ENCODE measurements at places on chromosomes 3 and 15.

DNA sequence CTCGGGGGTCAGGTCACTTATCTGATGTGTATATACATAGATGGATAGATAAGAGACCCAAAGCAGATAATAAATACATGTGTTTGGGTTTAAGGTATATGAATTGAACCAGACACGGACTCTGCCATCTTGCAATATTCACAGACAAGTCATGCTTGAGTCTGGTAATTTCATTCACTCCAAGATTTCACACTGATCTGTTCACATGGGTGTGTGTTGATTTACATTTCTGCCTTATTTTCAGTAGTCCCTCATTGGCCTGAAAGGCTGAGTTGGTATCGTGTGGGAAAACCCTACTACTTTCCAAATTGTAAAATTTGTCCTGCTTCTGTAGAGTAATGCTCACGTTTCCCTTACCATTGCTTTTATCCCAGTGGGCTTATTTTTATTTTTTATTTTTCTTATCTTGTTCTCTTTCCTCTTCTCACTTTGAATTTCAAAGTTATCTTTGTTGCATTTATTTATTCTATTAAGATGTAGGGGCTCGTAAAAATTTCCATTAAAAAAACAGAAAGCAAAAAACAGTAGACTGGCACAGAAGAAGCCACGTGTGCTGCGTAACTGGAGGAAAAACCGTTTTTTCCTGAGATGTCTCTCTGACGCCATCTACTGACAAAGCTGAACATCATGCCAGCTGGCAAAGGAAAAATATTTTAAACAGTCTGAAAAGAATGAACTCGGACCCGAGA lies 10.8 kb upstream of the MFSD1 start:
- no peak for DNase-seq

- no peak for DNase-seq
Observed at GRCh38 chr3:194100856-194101390, 35.0 kb upstream of the HES1 start.

- peak; percentile 63 for DNase-seq
Observed at GRCh38 chr15:99473981-99474906, 91.5 kb upstream of the MEF2A start.

- DNase-seq, result no peak
Observed at GRCh38 chr15:38253351-38253781, 730 bp downstream of the SPRED1 start.

DNA sequence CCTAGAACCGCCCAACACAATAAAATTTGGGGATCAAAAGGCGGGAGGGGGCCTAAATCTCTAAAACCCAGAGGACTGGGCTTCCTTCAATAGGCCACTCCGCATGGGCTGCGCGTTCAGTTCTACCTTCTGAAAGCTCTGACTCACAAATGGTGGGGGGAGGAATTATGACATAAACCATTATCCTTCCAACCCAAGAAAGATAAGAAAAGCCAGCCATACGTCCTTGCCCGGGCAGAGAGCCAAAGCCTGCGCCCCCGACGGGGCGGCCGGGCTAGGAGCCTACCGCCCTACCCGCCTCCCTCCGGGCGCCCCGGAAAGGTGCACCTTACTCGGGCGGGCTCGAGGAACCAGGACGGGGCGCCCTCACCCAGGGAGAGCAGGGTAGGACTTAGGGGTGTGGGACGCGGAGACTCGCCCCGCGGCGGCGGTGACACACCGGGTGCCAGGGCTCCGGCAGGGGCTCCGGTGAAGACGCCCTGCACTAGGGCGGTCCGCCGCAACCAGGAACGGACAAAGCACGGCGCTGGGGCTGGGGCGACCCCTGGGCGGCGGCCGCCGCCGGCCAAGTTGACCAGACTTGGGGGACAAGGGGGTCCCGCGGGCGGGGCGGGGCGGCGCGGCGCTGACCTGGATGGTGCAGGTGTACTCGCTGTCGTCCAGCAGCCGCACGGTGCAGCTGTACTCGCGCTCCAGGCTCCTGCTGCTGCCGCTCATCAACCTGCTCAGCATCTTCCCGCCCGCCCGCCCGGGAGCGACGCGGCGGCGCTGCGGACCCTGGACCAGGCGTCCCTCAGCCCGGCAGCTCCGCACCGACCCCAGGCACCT lies 534 bp downstream of the FRMD5 start:
- DNase-seq, result peak; percentile 6

GRCh38 chr3:149282836-149283235 lies 50.6 kb downstream of the TM4SF18 start:
- DNase-seq, result no peak

DNA sequence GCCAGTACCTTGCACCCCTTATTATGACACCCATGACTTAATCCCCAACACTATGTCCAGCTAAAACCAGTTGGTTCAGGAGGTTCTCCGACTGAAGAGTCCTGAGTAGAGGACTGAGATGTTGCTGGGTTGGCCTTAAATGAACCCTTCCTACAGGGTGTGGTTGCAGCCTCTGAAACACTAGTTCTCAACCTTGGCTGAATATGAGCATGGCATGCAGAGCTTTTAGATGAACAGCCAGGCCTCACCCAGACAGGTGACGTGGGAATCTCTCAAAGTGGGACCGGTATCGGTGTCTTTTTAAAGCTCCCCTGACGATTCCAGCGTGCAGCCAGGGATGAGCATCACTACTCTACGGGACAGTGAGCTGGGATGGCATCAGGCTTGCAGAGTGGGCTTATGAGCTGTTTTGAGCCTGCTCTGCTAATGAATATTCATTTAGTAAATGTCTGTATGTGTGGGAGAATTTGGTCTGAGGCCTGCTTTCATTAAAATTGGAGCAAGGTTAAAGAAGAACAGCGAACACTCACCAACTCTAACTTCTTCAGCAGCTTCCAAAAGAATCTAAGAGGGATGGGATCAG lies 79.7 kb upstream of the PRICKLE2 start:
- no peak for DNase-seq

DNA sequence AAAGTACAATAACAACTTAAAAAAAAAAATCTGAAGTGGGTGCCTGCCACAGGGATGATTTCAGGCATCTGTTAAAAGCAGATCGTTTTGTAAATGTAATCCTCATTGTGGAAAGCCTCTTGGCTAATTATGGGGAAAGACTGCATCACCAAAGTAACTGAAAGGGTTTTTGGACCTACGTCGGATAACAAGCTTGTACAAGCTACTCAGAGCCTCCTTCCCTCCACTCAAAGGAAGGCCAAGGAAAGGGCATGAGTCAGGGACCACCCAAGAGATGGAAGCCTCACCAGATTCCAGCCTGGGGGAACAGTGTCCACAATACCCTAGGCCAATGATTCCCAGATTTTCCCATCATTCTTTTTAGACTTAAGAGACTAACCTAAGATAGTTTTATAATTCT lies 84.3 kb downstream of the ATP1B3 start:
- no peak for DNase-seq

GRCh38 chr3:114804099-114804498 lies 343.0 kb downstream of the ZBTB20 start:
- DNase-seq, result no peak

GRCh38 chr15:64979252-64979710 lies 10.4 kb downstream of the SPG21 start:
- no peak for DNase-seq

- no peak for DNase-seq
Observed at GRCh38 chr15:68548364-68548763, 30.4 kb upstream of the CORO2B start.

DNA sequence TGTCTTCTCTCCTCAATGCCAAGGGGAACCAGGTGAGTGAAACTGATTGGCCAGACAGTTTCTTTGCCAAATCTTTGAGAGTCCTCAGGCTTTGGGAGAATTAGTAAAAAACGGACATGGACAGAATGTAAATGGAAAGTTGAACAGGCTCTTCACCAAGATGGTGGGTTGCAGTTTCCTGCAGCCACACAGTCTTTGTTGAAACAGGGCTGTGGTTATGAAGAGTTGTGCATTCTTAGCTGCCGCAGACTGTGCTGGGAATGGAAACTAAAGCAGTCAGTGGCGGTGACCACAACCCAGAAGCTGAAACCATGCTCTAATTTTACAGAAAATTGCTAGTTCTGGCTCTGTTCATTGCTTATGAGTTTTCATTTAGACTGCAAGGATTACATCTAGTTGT lies 42.1 kb upstream of the TASOR start:
- DNase-seq, result no peak

GRCh38 chr3:172591876-172592771 lies 68.9 kb upstream of the TNFSF10 start:
- DNase-seq, result no peak

GRCh38 chr15:85318048-85318731 lies 62.2 kb upstream of the AKAP13 start:
- DNase-seq, result no peak

DNA sequence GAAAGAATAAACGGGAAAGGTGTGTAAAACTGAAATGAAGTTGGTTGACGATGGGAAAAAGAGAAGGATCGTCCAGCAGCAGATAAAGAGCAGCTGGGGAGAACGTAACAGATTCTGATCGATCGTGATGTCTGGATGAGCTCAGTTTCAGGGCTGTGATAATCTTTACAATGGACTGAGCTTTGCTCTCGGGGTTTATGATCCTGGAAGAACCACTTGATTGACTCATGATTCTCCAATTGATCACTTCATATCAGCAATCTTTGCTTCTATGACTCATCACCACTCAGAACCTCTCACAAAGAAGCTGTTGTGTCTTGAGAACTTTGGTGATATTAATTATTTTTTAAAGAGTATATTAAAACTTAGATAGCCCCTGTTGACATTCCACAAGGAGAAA lies 690.7 kb downstream of the TUSC7 start:
- DNase-seq, result no peak

DNA sequence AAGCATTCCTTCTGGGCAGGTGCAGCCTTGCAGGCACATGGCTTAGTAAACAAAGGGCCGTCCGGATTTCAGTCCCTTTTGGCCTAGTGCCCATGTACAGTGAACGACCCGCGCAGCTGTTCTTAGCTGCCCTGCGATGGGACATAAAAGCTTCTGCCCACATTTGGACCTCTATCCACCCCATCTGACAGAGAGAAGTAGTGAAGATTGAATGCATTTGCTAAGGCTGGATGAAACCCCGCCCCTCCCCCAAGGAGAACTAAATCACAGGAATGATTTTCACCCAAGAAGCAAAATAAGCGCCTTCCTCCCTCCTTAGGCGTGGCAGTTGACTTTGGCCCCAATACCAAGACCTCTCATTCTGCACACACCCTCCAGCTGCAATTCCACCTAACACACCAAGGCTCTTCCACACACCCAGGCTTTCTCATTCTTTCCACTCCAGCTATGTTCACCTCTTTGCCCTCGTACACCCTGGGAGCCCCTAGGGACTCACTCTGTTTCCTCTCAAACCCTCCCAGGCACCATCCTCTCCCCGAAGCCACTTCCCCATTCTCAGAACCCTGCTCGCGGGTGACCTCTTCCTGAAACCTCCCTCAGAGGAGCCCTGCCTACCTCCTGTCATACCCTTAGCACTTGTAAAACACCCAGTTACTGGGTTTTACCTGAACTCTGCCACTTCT lies 14.1 kb upstream of the HRH1 start:
- DNase-seq, result peak; percentile 26

GRCh38 chr15:98782801-98783200 lies 134.5 kb downstream of the IGF1R start:
- DNase-seq, result no peak

- DNase-seq, result no peak
Observed at GRCh38 chr3:122690096-122690495, 9.5 kb downstream of the PARP14 start.

DNA sequence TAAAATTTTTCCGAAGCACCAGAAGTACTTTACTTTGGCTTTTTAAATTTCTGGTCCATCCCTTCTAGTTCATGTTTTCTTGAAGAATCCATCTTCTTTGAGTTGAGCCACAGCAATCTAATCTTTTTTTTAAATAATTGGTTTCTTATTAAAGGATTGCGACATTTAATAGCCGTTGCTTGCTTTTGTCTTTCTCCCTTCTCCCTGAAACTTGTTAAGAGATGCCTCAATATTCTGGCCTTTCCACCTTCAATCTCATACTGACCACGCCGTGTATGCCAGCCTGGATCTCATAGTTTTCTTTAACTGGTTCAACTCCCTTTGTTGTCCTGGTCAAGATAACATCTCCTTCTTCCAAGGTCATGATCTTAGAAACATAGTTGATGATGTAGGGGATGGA lies 18.4 kb upstream of the RPLP1 start:
- DNase-seq, result no peak

GRCh38 chr3:42743204-42743995 lies 29.7 kb downstream of the CCDC13 start:
- no peak for DNase-seq

GRCh38 chr15:90790561-90790960 lies 73.4 kb downstream of the BLM start:
- no peak for DNase-seq

- DNase-seq, result no peak
Observed at GRCh38 chr15:48096355-48096786, 24.4 kb upstream of the SLC24A5 start.

- no peak for DNase-seq
Observed at GRCh38 chr3:127677541-127678314, 5.0 kb downstream of the ABTB1 start.

- DNase-seq, result no peak
Observed at GRCh38 chr3:184419171-184419570, 39.3 kb downstream of the CHRD start.

DNA sequence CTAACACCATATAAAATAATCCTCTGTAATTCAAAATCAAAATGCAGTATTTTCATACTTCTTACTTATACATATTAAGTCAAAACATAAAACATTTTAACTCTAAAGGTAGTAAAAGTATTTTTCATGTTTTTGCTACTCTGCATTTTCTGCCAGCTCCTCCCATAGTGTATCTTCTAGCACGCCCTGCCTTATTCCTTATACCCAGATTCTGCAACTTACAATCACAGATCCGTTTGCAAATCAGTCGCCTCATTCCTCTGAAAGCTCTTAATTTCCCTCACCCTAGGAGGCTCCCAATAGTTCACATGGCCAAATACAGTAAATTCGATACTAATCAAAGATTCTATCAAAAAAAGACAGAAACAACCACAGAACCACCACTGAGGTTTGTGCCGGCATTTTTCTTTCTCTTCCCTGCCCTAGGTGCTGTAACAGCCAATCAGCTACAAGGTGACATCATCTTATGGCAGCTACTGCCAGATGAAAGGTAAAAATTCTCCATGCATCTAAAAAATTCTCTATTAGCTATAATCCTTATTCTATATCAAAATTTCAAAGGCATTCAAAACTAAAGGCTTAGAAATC lies 72.9 kb downstream of the CLASP2 start:
- DNase-seq, result no peak

GRCh38 chr3:25897019-25897418 lies 107.1 kb downstream of the OXSM start:
- no peak for DNase-seq

- no peak for DNase-seq
Observed at GRCh38 chr3:180594631-180595558, 7.1 kb upstream of the TTC14 start.

- no peak for DNase-seq
Observed at GRCh38 chr15:78007211-78007931, 70.1 kb downstream of the TBC1D2B start.
